Stimulated activated CD8-positive, alpha-beta memory T cell treated with anti-CD3 and anti-CD28 coated beads, Interleukin-4, amount 100 ng/mL, for 1 hour (primary cell): ENCODE measurements at places on chromosomes 12 and 14.

GRCh38 chr12:58414398-58414871 lies 473.1 kb downstream of the ATP23 start:
- no peak for DNase-seq

GRCh38 chr12:25553098-25553497 lies at the start of gene LMNTD1:
LMNTD1 (minus strand) TSS chr12:25553283; CDS start chr12:25552959, 324 bp downstream.
- no peak for DNase-seq

GRCh38 chr14:49497725-49498348 lies 88.3 kb downstream of the RPS29 start:
- no peak for DNase-seq

- DNase-seq, result no peak
Observed at GRCh38 chr14:76812093-76812421, 625 bp downstream of the ANGEL1 start.

DNA sequence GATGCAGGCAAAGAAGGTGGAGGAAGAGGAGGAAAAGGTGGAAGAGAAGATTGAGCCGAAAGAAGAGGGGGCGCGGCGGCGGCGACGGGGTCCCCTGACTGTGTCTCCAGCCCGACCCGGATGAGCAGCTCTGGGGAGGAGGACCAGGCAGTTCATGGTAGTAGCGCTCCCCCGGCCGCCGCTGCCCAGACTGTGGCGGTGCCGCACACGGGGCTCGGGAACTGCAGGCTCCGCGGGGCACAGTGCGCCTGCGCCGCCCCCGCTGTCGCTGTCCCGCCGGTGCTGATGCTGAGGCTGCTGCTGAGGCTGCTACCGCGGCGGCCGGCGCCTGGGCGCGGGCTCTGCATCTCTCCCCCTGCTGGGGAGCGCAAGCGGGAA lies at the start of gene KCNH5:
KCNH5 (minus strand) TSS at position 225 of the 378 bp plus-strand sequence. CDS start 272 bp downstream, outside the sequence.
- DNase-seq, result no peak

GRCh38 chr14:69613312-69614073 lies 2.1 kb downstream of the SUSD6 start:
- DNase-seq, result no peak

- no peak for DNase-seq
Observed at GRCh38 chr12:95788637-95789036, 1.9 kb downstream of the NTN4 start.

GRCh38 chr14:33979613-33980276 lies 28.9 kb upstream of the EGLN3 start:
- DNase-seq, result no peak

DNA sequence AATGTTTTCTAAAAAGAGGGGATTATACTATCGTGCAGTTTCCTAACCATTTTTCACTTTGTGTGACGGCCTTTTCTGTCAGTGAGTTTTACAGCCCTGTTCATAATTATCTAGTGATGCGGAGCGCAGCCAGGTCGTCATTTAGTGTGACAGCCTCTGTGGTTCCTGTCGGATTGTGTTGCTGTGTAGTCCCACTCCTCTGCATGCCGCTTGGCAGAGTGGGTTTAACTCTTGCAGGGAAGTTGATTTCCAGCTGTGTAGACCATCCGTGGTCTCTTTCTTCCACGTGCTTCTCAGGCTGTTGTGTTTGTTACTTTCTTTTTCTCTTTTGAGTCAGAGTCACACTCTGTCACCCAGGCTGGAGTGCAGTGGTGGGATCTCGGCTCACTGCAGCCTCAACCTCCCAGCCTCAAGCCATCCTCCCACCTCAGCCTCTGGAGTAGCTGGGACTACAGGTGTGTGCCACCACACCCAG lies 8.6 kb downstream of the RAN start:
- DNase-seq, result no peak

GRCh38 chr12:119980242-119980641 lies 8.8 kb upstream of the BICDL1 start:
- DNase-seq, result no peak

- DNase-seq, result no peak
Observed at GRCh38 chr14:75109877-75110276, 17.0 kb downstream of the NEK9 start.
